CD8-positive, alpha-beta T cell (primary cell): ENCODE measurements at places on chromosomes 5 and 9. TPM values are rescaled to one million over a fixed set of nuclear protein-coding genes. Genes with fewer than 3 reads are reported as not detected.

- no peak for DNase-seq
Measured at GRCh38 chr9:93182572-93182971, 1.4 kb upstream of the WNK2 start.

Gene PCDHGA2
- total RNA-seq: not detected

Gene SLC22A4
- 0.67 TPM for total RNA-seq

DNA sequence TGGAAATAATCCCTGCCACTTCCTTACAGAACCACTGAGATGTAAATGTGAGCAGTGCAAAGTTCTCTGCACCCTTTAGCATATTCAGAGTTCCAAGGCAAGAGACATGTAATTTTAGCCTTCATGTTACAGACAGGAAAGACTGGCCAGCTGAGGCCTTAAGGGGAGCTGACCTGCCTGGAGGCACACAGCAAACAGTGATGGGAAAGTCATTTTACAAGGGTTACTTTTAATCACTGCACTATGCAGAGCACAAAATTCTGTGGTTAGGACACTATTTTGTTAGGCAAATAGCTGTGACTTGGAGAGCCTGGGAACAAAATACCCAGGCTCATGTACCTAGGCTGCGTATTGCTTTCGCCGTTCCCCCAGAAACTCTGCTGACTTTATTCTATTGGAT lies 30.2 kb upstream of the TNIP1 start:
- no peak for DNase-seq

- DNase-seq: no peak
Measured at GRCh38 chr5:26388976-26389375, 649.4 kb downstream of the CDH9 start.

Gene FANCG
- 19.4 TPM for total RNA-seq

DNA sequence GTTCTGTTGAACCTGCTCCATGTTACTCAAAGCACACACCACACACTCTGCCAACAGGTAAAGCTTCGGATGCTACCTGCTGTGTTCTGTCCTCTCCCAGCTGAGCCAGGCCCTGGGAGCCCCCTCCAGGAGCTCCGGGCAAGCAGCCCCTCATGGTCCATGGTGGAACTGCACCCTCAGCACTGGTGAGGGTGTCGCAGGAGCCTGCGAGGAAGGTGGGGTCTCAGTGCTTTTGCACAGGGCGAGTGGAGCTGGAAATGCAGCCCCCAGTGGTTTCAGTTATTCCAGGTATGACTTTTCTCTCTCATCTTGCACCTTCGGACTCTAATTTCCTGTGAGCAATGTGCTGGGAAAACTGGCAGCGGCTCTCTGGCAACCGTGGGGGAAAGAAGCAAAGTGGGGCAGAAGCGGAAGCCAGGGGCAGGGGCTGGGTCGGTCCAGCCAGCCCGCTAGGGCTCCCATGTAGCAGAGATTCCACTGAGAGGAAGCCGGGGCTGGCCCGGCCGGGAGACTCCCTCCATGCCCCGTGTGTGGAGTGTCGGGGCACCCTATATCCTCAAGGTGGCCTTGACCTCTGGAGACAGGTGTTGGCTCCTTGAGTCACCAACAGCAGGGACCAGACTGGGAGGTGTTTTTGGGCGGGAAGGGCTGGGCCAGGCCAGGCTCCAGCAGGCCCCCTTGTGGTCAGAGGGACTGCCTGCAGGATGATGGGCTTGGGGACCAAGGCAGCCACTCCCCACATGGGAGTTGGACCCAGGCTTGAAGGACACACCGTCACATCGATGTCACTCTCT lies 75.6 kb upstream of the PRSS3 start:
- DNase-seq: no peak

DNA sequence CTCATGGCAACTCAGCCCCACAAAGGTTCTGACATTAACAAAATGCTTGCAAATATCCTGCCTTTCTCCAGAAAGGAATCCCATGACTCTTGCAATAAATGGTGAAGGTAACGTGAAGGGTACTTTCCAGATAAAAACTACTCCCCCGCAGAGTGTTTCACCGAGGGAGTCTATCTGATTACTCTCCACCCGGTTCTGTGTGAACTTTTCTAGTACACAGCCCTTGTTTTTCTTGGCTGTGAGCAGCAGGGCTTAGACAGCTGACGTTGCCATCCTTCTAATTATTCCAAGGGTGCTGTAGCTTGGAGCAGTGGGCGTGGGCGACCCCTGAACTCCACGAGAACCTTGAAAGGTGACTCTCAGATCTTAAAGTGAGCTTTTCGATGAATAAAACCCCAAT lies 276.0 kb upstream of the IRX4 start:
- DNase-seq: no peak

DNA sequence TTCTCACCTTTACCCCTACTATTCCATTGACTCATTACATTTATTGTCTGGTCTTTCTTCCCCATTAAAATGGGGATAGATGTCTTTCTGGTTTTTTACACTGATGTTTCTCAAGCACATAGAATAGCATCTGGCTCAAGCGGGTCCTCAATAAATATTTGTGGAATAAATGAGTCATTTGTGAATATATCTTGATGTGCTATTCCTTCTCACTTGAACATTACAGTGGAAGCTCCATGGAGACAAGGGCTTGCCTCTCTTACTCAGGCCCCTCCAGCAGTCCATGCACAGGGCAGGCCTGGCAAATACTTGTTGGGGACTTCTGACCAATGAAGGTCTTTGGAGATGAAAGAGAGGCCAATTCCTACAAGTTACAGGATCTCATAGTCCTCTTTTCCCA lies 151.7 kb upstream of the TAS2R1 start:
- DNase-seq: no peak

Gene PDE6A
- total RNA-seq: not detected

- DNase-seq: no peak
Measured at GRCh38 chr9:124795881-124796431, 19.0 kb downstream of the OLFML2A start.

DNA sequence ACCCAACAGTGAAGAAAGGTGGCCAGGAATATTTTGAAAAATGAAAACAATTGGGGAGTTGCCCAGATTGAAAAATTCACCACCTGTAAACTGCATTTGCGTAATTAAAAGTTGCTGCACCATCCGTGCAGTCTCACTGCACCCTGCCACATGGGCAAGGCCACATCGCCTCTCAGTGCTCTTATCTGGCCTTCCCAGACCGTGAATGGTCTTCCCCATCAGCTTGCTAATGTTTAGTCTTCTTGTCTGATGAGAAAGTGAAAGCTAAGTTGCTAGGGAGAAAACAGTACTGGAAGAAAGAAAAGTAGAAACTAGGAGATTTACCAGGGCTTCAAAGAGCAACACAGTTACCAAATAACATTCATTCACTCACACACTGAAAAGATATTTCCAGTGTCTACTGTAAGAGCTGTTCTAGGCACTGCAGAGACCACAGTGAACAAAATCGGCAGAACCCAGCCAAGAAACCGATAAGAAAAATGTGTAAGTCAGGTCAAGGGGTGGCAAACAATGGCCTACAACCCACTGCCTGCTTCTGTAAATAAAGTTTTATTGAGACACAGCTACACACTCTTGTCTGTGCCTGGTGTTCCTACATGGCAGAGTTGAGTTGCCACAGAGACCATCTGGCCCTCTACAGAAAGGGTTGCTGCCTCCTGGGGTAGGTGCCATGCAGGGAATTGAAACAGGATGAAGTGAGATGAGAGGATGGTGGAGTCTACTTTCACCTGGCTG lies 51.2 kb upstream of the CTSL start:
- no peak for DNase-seq

- no peak for DNase-seq
Measured at GRCh38 chr9:117796681-117797080, 92.5 kb downstream of the TLR4 start.

DNA sequence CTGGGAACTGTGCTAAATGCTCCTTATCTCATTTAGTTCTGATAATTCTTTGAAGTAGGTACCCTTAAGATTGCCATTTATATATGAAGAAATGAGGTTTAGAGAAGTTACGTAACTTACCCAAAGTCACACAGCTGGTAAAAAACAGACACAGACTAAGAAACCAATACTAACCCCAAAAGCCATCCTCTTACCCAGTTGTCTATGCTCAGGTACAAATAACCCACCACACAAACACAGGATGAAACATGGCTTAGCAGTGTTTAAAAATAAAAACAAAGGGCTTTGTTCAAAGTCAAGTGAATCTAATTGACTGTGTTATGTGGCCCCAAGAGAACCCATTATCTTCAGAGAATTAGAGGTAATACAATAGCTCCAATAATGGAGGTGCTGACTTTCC lies 37.0 kb upstream of the IL7R start:
- no peak for DNase-seq

Gene FOXD4
- total RNA-seq: not detected

Gene G3BP1
- 91.1 TPM for total RNA-seq

DNA sequence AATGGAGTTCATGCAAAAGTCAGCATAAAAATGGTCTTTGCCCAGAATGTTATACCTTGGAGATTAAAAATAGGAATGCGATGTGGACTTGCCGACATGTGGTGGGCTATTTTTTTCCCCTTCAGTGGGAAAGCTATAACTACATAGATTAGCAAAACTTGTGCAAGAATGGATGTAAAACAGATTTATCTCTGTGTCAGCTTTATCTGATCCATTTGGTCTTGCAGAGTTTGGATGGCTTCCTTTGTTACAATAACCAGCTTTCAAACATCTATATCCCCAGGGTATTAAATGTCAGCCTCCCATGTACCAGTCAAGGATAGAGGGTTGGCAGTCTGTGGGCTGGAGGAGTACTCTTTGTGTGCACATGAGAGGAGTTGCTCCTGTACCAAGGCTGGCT lies 284.9 kb downstream of the TMEM38B start:
- no peak for DNase-seq

- no peak for DNase-seq
Measured at GRCh38 chr5:44942524-44943001, 133.8 kb downstream of the MRPS30 start.
